ENCODE measurements at places on chromosomes 2 and 18. TPM values are rescaled to one million over a fixed set of nuclear protein-coding genes. Genes with fewer than 3 reads are reported as not detected.

The DSG1 gene
- not detected for total RNA-seq

The SCYGR8 gene
- not detected for total RNA-seq

The COL6A3 gene
- 9.7 TPM for total RNA-seq

The PDE11A gene
- 1.2 TPM for total RNA-seq

The ELOA2 gene
- total RNA-seq: not detected
